ENCODE measurements at places on chromosomes 3 and 15.
A peak's percentile ranks its signal among the peaks of the same experiment; 100 is the strongest.

GRCh38 chr3:128083980-128084674, 31.9 kb downstream of the SEC61A1 start:
- DNase-seq: no peak

DNA sequence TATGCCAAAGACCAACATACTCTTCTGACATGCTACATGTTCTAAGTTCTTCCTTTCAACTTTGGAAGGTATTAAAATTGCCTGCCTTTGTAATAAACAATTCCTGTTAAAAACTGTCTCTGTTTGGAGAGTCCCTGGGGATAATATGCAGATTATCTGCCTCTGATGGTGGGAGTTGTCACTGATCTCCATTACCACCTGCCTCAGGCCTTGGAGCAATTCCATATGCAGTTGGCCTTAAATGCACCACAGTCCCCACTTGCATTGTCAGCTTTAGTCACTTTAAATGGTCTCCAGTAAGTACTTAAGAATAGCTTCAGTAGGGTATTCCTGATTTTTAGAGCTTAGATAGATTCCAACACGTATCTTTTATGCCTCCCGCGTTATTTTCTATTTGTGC, 121.1 kb upstream of the GOLIM4 start:
- DNase-seq: no peak

- peak; percentile 39 for DNase-seq
These were observed 595 bp downstream of the PDCD7 start for GRCh38 chr15:65132878-65133547.

DNA sequence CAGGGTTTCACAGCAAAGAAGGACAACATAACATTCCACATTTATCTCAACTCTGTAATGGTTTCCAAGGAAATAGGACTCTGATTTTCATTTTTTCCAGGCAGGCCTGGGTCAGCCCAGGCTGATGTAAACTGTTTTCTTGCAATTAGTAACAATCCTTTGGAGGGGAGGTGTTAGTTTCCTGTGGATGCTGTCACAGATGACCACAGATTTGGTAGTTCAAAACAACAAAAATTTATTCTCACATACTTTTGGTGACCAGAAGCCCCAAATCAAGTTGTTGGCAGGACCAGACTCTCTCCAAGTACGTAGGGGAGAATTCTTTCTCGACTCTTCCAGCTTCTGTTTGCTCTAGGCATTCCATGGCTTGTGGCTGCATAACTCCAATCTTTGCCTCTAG, 88.0 kb downstream of the EDEM1 start:
- no peak for DNase-seq

- DNase-seq: no peak
These were observed 54.5 kb downstream of the SETD2 start for GRCh38 chr3:47109393-47109792.

DNA sequence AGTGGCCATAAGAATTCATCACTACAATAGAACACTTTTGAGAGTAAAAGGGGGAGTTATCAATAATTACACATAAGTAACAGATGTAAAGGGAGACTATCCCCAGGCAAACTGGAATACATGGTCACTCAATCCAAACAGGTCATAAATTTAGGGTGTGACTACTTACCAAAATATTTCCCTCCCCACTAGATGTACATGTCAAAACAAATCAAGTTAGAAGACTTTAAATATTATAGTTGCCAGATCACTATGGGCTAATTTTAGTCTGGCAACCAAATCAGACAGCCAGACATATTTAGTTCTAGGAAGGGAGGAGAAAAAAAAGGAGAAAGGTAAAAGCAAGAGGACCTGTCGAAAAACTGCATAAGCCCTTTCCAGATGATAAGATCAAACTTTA, 23.1 kb downstream of the SLC24A5 start:
- no peak for DNase-seq
